Vagina (tissue), 2 donors: ENCODE measurements at places on chromosomes 4 and X.

GRCh38 chrX:70480660-70481018 is 36.0 kb downstream of the DLG3 start:
- DNase-seq, result no peak

- no peak for DNase-seq
These were observed 17.5 kb downstream of the PLP1 start for GRCh38 chrX:103794119-103794518.

DNA sequence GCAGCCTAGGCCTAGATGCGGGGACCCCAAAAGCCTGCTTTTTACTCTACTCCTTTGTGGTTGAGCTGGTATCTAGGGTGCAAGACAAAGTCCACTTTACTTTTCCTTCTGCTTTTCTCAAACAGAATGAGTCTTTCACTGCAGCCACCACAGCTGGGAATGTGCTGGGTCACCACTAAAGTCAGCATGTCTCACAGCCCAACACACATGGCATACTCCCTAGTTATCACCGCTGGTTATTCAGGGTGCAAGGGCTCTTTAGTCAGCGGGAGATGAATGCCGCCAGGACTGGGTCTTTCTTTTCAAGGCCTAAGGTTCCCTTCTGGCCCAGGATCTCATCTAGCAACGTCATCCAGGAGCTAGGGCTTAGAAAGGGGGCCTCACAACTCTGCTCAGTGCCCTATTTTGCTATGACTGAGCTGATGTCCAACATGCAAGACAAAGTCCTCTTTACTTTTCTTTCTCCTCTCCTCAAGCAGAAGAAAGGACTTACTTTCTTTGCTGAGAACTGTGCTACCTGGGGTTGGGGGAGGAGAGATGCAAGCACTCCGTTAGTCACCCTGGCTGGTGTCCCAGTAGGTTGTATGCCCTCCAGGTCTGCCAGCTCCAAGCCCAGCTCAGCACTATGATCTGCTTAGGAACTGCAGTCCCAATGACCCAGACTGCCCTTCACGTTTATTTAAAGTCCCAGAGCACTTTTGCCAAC is 22.9 kb upstream of the STPG2 start:
- DNase-seq, result no peak

DNA sequence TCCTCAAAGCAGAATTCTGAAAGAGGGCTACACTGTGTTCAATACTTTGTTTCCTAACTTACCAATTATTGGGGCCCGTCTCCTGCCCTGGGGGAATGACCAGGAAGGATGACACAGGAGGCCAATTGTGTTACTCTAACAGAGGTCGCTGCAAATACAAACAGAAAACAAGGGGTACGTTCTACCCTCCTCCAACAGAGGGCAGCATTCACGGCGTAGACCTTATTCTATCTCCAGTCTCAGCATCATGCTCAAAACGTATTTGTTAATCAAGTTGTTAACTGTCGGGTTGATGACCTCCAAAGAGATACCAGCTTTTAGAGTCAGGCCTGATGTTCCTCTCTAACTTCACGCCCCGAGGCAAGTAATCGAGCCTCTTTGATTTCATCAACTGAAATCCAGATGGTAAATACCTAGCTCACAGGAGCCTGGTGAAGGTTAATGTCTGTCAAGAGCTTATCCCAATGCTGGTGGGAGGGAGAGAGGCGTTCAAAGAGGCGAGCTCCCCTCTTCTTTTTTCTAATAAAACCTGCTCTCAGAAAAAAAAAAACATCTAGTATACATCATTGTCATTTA is 181.0 kb upstream of the KCNIP4 start:
- DNase-seq, result no peak

DNA sequence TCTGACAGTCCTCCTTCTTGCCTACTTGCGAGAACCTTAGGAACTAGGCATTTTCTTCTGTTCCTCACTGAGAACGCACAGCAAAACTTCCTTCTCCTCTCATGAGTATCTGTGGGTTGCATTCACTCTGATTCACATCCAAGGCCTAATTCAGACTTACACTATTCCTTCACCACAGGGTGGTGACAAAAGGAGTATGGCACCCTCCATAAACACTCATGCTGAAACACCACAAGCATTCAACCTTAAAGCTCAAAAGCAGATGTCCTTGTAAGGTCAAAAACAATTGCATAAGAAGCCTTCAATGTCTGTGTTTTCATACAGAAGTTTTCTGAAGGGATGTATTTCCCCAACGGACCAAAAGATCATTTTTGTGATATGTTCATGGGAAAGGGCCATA is 147.3 kb downstream of the CORIN start:
- DNase-seq, result no peak

DNA sequence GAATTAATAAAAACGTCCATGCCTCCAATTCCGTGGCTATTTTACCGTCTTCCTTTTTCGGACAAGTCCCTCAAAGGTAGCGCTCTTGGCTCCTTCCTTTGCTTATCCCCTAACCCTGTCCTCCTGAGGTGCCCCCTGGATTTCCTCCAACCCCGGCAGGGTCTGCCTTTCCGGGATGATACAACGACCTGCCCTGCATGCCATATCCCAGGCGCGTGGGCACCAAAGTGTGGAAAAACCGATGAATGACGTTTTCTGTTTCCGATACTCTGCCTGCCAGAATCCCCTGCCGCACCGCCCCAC is 706 bp upstream of the CSTF2 start:
- no peak for DNase-seq

- no peak for DNase-seq
These were observed 94.7 kb upstream of the NAP1L5 start for GRCh38 chr4:88792268-88792781.

GRCh38 chr4:118224243-118224829 is 128.5 kb downstream of the PRSS12 start:
- no peak for DNase-seq

- no peak for DNase-seq
These were observed 171.9 kb downstream of the DKK2 start for GRCh38 chr4:106864231-106864630.

GRCh38 chr4:82599336-82599735 is 37.5 kb upstream of the TMEM150C start:
- no peak for DNase-seq

DNA sequence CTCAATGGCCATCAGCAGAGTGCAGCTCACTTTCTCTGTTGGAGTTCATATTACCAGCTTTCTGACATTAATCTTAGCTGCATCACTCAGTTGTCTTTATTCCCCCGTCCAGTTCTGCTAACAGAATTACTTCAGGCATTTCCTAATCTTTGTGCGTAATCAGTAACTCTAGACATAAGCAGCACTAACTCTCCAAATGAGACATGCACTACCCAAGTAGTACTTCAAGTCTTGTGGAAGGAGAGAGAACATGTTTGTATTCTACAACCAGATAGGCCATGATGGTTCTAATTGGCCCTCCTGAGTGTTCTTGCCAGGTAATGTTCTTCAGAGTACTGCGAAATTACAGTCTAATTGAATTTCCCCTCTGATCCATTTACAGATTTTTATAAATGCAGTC is 448.5 kb upstream of the RPS6KA3 start:
- DNase-seq, result no peak

- DNase-seq, result no peak
These were observed 8.6 kb downstream of the KLF3 start for GRCh38 chr4:38672397-38673129.

GRCh38 chr4:86972997-86973396 is 38.2 kb downstream of the AFF1 start:
- no peak for DNase-seq

GRCh38 chrX:79231662-79232061 is 87.2 kb downstream of the GPR174 start:
- DNase-seq, result no peak

- DNase-seq, result no peak
These were observed 206.1 kb downstream of the PPP3CA start for GRCh38 chr4:101141230-101141629.

DNA sequence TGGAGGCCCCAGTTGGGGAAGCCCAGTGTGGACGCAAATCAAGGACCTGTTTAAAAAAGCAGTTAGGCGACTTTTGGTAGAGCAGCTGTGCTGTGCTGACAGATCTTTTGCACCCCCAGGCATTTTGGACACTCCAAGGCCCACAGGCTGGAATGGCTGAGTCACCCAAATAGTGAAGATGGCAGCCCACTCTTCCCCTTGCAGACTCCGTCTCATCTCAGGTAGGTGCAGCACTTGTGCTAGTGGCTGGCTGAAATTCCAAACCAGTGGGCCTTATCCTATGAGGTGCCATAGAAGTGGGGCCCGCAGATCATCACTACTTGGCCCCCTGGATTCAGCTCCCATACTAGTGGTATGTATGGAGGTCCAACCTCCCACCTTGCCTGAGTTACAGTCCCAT is 42.8 kb downstream of the CPXCR1 start:
- no peak for DNase-seq

- DNase-seq, result no peak
These were observed 29.3 kb upstream of the CT47A1 start for GRCh38 chrX:121014826-121015225.

DNA sequence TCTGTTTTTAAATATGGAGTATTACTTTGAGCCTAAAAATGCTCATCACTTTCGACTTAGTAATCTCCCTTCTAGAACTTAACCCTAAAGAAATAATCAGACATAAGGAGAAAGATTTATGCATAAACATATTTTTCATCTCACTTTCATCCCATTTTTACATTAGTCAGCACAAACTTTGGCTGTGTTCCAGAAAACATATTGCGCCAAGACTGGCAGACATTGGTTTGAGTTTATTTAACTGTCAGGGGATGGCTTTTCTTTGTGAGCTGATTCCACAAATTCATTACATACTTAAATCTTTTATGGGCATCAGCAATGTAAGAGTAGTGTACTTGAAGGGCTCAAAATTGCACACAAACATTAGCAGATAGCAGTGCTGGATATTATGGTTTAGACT is 23.7 kb downstream of the MAOA start:
- no peak for DNase-seq

GRCh38 chrX:116111934-116112595 is 58.5 kb upstream of the AGTR2 start:
- no peak for DNase-seq

DNA sequence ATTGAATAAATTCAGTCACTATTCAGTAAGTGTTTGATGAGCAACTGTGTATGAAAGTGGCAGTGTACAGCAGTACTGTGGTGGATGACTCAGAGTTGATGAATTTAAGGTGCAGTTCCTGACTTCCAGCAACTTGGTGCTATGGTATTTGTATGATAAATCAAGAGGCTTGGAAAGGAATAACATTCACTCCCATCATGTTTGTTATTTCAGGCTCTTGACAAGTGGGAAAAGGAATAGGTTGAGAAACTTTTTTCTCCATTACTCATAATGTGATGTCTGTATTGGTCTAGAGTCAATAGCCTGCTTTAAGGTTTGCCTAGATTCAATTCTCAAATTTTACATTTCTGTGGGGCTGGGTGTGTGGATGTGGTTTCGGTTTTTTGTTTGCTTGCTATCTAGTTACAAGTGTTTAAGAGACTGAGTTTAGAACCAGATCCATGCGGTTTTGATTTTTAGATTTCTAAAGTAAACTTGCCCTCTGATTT is 35.1 kb upstream of the CYP2U1 start:
- no peak for DNase-seq

GRCh38 chrX:22686138-22686541 is 313.6 kb upstream of the DDX53 start:
- DNase-seq, result no peak

GRCh38 chr4:135804785-135805184 is 1603.2 kb upstream of the PABPC4L start:
- DNase-seq, result no peak

DNA sequence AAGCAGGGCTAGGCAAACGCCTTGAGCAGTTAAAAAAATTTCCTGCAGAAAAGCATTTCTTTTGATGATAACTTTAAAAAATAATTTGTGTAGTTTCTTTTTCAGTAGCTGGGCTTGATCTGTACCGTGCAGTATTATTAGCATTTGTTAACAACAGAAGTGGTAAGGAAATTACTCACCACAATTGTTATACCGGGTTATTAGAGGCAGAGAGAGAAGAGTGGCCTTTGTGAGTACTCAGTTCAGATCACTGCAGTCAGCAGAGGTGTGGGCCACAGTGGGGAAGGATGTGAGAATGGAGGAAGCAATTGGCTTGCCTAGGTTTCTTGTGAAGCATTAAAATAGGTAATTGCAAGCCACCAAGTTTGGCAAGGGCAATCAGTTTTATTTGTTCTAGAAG is 14.3 kb upstream of the IL21 start:
- DNase-seq, result no peak

DNA sequence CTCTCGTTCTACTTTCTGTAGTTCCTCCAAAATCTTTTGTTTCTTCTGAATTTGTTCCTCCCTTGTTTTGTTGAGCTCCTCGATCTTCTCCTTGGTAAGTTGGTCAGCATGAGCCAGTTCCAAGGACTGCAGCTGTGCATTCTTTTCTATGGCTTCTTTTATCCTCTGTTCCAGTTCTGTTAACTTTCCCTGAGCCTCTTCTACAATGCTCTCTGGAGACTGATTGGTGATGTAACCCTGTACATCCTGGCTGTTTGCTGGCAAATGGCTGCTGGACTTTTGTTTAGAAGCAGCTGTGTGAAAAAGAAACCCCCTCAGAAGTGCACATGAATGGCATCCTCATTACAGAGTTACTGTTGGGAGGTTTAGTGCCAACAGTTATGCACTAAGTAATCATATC is 70.5 kb upstream of the COX18 start:
- DNase-seq, result no peak

DNA sequence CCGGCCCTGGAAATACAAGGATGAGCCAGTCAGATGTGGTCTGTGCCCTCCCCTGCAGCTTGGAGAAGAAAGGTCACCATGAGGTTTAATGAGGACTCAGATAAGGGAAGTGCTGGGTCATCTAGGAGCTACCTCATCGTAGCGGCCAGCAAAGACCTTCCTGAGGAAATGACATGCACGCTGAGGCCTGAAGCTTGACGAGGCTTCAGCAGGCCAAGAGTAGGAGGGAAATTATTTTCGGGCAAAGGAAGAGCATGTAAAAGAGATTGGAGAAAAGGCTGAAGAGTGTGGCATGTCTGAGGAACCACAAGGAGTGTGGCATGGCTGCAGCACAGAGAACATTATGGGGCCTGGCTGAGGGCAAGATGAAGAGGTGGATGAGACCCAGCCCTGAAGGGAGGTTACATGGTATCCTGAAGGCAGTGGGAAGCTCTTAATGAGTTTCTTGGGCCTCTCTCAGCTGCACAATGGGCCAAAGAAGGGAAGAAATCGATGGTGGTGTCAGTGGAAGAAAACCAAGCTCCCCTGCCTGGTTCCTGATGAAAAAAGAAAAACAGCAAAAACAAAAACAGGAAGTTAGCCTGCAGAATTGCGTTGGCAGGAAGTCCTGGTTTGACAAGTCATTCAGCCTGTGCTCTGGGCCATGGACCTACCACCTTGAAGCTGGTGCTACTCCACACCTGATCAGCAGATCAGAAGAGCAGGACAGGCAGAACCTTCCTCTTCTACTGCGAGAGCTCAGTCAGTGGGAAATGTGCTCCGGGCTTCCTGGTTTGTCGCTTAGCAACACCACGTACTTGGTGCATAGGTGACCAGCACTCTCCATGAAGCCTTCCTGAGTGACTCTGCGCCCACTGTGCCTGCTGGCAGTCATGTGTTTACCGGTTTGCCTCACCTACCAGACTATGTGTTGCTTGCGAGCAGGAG is 134.5 kb upstream of the KLF3 start:
- DNase-seq, result no peak
